Ascending aorta (tissue), 2 donors: ENCODE measurements at places on chromosomes 4 and X.

GRCh38 chrX:155231163-155231562 lies 14.9 kb downstream of the VBP1 start:
- no peak for DNase-seq

- no peak for DNase-seq
These were observed 126.6 kb downstream of the ASB9 start for GRCh38 chrX:15143050-15143824.

GRCh38 chr4:140995058-140995457 lies 138.2 kb downstream of the RNF150 start:
- no peak for DNase-seq

GRCh38 chrX:13520351-13520750 lies 49.0 kb upstream of the EGFL6 start:
- DNase-seq: no peak

DNA sequence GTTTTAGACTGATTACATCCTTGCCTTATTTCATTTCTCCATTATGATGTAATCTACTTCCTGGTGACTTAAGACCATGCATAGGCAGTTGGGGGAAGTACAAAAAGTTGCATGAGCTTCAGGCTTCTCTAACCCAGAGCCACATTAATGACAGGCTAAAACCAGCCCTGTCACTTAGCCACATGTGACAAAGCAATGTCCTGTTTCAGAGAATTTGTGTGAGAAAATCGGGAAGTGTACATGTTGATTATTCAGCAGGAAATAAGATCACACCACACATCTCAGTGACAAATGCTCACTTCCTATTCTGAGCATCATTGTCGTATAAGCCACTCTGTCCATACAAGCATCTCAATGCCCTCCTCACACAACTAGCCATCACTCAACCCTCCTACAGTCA lies 98.5 kb upstream of the MAGEB16 start:
- no peak for DNase-seq

DNA sequence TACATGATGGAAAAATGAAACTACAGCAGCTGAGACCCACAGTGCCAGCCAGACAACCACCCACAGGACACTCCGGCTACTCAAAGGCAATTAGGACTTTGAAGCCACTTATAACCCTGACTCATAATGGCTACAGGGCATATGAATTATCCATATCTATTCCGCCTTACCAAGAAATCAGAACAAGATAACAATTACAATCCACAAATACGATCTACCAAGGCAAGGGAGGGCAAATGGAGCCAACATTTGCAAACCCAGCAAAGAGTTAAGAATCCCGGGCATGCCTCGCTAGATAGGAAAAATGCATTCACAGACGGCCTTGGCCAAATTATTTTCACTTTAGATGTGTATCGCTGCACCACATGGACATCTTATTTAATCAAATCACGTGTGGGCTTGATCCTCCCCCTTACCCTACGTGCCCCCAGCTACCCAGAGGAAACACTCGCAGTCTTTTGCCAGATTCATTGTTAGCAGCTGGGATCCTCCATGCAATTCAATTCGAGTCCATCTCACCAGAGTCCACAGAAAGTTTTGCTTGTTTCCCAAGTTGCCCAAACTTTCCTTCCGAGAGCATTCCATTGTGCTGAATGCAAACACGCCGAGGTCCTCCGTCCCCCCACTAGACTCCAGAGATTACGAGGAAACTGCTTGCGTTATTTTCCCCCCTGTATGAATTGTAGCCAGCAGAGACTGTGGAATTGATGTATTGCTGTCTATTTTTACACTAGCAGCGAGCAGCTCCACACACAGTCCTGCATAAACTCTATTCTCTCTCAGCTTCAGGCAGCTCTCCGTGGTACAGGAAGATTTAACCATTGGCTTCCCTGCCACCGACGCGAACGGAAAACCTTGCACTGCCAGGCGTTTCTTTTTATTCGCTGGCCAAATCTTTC lies 1.2 kb downstream of the PPARGC1A start:
- no peak for DNase-seq

GRCh38 chr4:41751449-41752061 lies 3.0 kb upstream of the PHOX2B start:
- no peak for DNase-seq

DNA sequence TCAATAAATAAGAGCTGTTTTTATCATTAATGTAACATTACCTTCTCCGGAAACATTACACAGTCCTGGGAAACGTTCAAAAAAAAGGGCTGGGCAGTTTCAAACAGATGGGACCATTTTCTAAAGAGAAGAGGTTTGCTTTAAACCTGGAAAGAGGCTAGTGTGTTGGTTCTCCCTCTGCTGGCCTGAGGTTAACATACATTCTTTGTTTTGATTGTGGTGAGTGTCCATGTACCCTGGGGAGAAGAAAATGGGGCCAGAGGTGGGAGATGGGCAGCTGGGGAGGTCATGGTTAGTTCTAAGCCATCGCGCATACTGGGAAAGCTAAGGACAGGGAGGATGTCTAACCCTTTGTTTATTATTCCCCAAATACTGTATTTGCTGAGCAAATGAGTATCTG lies 194.7 kb downstream of the CPEB2 start:
- DNase-seq: no peak

DNA sequence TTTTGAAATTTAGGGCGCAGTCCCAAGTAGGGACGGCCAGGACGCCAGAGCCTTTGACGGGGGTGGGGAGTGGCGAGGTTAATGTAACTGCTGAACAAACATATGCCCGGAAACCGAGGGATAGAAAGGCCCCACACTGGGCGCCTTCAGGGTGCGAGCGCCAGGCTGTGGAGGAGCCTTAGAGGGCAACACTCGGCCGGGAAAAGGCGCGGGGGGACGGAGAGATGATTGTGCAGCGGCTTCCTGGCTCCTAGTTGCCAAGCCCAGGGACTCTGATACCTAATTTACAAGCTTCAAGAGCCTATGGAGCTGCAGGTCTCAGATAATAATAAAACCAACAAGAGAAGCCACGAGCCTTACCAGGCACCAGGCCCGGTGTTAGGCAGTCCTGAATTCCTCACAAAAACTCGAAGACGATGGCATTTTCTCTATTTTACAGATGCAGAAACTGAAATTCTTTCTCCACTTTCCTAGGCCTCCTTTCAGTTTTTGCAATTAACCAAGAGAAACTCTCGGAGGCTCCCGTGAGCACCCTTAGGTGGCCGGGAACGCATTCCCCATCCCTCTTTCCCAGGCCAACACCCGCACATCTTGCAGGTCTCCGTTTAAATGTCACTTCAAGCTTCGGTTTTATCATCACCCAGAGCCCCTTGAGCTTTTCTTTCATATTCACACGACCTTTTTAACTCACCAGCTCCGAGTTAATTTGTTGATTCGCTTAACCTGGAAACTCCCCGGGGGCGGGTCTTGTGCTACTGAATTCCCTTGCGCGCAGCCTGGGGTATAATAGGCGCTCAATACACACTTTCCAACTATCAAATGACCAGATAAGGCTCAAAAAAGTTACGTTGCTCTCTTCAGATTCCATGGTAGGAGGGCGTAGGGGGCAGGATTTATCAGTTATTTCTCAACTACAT lies 6.4 kb upstream of the GSX2 start:
- no peak for DNase-seq

GRCh38 chr4:19382993-19383756 lies 868.5 kb upstream of the SLIT2 start:
- no peak for DNase-seq

GRCh38 chrX:149473092-149473491 lies 32.0 kb downstream of the IDS start:
- DNase-seq: no peak

GRCh38 chr4:24382381-24382780 lies 202.0 kb downstream of the DHX15 start:
- no peak for DNase-seq
